Brain microvascular endothelial cell (primary cell): ENCODE measurements at places on chromosomes 2 and 18.
A peak's percentile ranks its signal among the peaks of the same experiment; 100 is the strongest.

DNA sequence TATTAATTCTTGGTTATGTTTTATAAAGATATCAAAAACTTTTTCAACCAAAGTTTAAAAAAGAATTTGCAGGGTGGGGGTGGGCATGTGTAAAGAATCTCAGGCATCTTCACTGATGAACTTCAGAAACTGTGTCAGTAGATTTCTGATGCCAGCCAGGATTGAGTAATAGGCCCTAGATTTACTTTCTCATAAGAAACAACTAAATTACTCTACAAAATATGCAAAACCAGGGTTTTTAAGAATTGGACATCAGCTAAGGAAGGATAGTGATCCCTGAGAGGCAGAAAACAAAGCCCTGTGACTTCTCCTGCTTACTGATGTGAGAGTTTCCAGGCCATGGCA lies 11.9 kb upstream of the IL1R1 start:
- DNase-seq, result no peak

DNA sequence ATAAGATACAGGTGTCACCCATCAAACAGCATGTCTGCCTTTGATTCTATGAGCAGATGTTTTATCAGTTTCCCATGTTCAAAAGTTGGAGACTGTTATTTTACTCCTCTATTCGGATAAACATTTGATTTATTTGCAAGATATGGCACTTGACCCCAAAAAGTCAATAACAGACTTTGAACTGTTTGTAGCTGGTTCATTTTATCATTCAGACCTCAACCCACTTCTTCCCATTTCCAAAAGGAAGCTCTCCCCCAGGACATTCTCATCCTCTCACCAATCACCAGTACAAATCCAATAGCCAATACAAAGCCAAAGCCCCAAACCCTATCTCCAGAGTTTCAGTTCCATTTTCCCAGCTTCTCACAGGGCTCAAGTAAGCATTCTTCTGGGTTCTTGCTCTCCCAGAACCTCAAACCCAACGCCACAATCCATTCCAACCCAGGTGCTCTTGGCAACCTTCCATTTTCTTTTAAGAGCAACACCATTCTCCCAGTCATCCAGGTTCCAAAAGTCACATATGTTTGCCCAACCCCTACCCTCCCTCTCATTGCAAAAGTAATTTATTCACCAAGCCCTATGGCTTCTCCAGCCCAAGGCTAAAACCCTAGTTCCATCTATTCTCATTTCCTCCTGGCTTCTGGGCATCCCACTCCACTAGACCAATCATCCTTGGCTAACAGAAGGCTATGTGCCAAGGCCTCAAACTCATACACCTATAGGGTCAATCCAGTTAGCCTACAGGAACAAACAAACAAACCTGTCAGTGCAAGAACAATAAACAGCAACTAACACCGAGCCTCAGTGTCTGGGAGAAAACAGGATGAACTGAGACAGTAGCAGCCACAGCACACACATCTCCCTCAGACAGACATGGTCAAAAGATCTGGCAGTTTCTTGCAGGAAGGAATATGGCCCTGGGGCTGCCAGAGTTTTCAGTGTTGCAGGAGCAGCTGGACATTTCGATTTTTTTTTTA lies 9.2 kb downstream of the ACVR1 start:
- no peak for DNase-seq

DNA sequence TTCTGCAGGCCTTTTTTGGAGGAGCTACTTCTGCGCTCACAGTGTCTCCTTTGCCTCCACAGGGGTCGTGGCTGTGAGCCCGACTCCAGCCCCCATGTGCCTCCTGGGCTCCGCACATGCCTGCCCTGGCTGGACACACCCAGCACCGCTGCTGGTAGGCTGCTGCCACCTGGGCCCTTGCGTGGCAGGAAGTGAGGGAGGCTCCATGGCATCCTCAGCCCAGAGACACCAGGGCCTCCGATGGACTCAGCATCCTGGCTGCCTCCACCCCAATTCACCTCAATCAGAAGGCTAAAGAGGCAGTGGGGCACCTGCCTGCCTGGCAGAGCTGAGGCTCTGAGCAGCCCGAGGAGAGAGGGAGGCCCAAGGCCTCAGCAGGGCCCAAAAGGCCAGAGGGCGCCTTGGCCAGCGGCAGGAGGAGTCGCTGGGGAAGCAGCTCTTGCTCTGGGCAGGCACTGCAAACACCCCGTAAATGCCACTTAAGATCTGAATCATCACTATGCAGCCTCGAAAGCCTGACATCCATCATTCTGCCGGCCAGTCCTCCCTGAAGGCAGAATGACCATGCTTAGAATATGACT lies 68.3 kb upstream of the OTOS start:
- DNase-seq, result no peak

- no peak for DNase-seq
Measured at GRCh38 chr18:3099327-3099726, 86.4 kb upstream of the LPIN2 start.

GRCh38 chr2:64338910-64339500 lies 115.0 kb upstream of the LGALSL start:
- peak; percentile 81 for DNase-seq

DNA sequence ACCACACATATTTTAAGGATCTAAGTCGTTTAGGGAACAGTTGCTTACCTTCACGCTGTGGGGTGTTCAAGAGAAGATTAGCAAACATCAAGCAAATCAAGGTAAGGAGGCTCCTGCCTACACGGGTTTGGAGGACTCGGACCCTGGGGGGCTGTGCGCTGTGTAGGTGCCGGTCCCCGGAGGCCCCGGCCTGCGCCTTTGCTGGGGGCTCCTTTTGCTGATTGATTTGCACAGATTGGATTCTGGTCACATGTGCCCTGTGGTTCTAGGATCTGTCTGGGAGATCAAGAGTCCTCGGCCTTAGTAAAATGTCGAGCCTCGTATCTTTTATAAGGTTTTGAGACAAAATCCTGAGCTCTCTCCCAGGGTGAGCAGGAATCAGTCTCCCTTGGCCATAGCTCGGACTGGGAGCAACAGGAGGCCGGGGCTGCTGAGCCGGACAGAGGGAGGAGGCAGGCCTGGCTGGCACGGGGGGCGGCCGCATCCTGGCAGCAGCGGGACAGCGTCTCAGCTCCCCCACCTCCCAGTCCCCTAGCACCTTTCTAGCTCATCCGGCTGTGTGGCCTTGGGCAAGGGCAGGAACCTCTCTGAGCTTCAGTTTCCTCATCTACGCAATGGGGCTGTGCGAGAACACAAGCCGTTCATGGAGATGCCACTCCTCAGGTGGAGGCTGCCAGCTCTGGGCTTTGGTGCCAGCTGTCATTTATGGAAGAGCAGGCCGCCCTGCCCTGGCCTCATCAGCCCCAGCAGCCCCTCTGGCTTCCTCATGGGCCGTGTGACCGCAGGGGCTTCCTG lies 147.2 kb downstream of the MBP start:
- no peak for DNase-seq

DNA sequence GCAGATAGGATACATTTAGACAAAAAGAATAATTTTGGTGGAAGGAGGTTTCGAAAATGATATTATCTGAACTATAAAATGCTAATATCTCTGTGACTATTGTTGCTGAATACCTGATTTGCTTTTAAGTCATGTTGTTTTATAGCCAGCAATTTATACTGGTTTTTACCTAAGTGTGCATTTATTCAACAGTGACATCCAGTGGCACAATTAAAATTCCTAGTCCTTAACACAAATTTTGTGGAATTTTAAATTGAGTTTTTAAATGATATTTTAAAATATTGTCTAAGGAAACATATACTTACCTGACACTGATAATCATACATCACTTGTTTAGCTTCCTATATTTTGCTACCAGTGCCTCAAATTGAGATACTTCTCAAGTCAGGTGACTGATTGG lies 144.8 kb downstream of the ARHGAP28 start:
- DNase-seq, result no peak

DNA sequence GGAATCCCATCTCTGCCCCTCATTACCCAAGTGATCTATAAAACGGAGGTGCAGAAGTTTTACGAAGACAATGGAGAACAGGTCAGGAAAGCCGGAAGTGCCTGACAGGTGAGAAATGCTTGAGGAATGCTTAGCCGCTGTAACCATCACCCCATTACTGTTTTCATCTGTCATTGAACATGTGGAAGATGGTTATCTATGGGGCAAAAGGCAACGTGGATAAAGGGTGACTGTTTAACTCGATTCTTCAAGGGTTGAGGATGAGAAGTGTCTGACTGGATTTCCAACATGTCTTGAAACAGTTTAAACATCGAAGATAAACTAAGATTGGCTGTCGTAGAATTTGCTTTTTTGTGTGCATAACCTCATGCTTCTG lies 17.3 kb downstream of the HK2 start:
- DNase-seq, result no peak

GRCh38 chr2:98757904-98758421 lies 27.0 kb upstream of the MGAT4A start:
- peak; percentile 86 for DNase-seq

DNA sequence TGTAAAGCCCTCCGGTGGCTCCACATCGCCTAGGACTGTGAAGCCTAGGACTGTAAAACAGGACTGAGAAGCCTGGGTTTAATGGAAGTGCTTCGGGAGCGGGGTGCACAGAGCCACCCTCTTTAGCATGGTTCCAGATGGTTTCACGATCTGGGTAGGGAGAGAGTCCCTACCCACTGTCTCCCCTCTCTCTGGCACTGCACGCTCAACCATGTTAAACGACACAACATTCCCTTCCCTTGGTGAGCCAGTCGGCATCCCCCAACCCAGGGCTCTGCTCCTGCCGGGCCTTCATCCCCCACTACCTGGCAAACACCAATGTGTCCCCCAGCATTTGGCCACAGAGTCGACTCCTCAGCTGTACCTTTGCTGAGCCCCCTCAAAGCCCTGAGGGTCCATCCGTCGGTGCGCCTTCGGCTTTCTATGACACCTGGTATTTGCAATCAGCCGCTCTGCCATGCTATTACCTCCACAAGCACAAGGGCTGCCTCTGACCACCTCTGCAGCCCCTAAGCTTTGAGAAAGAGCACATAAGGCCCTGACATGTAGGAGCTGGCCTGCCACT lies 1.1 kb downstream of the COPS9 start:
- DNase-seq, result no peak
